GM12892 (cell line): ENCODE measurements at places on chromosomes 2 and 18.

DNA sequence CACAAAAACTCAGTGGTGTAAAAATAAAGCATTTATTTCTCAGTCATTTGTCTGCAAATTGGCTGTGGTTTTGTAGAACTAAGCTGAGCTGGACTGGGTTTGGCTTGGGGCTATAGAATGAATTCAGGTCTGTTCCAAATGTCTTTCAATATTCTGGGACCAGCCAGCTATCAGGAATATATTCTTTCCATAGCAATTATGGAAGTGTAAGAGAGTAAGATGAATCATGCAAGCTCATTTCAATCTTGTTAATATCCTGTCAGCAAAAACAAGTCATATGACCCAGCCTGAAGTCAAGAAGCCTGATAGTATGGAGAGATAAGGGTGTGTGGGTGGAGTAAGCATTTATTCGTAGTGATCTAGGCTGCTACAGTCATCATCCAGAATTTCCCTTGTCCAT, 481.0 kb upstream of the CDH2 start:
- no peak for DNase-seq

DNA sequence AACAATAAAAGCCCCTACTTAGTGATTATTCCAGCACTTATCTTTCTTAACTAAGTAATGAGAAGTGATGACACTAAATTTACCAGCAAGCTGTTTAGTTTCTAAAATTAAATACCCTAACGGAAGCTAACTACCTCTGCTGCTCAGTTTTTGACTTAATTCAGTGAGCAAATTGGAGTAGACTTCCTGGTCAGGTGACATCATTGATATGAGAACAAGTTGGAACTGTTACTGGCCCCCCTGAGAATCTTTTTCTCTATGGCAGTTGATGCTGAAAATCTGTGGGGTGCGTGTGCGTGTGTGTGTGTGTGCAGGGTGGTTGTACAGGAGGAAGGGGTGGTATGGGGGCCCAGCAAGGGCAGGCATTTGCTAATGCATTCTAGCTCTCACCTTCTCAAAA, 35.5 kb upstream of the BMP10 start:
- DNase-seq: no peak

- no peak for DNase-seq
Measured at GRCh38 chr2:172350839-172351479, 76.4 kb upstream of the ITGA6 start.

GRCh38 chr2:113211226-113212105, 37.7 kb downstream of the PSD4 start:
- DNase-seq: no peak

- DNase-seq: no peak
Measured at GRCh38 chr2:149732001-149732685, 144.6 kb upstream of the MMADHC start.

DNA sequence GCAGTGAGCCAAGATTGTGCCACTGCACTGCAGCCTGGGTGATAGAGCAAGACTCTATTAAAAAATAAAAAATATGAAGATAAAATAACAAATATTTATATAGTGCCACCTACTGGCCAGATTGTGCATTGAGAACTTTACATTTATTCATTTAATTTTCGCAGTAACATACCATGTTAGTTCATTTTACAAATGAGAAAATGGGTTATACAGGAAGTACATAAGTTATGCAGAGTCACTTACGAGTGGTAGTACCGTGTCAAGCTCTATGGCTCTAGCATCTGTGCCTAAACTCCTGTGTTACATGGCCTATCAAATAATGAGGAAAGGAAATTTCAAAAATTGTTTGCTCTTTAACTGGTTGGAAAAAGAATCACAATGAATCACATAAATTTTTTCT, 27.9 kb downstream of the RIF1 start:
- DNase-seq: no peak

DNA sequence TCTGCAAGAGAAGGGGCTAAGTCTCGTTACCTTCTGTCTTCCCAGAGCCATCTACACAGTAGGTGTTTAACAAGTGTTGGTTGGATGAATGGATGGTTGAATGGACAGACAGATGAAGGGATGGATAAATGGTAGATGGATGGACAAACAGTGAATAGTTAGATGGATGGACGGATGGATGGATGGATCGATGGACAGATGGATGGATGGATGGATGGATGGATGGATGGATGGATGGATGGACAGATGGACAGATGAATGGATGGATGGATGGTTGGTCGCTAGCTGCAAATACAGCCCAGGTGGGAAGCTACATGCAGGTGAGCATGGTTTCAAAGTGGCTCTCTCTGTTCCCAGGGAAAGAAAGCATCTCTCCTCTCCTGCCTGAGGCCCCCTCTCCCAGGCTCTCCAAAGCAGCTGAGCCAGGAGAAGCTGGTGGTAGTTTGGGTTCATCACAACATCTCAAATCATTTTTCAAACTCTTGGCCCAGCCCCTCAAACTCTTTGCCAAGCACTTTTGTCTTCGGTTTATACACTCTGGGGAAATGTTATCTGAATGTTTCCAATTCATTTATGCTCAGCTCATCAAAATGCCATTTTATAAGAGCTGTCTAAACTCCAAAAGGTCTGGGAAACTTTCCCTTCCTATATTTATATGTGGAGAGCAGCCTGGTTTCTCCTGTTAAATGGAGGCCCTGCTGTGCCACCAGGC, 192.7 kb downstream of the ANAPC1 start:
- no peak for DNase-seq

GRCh38 chr2:26745609-26746327, 18.3 kb upstream of the SLC35F6 start:
- no peak for DNase-seq

DNA sequence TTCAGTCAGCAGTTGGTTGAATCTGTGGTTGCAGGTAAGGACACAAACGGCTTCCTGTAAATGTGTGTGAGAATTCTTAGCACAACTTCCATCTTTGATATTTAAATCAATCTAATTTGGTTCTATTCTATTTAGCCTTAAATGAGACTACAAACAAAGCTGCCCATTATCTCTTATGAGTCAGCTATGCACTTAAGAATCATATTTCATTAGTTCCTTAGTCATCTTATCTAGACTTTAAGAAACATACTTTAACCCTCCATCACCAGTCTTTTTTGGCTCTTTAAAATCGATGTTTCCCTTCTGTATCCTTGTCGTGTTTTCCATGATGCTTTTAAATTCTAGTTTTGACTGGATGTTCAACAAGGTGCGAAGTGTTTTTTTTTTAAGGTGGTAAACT, 114.4 kb upstream of the TMEM200C start:
- no peak for DNase-seq

DNA sequence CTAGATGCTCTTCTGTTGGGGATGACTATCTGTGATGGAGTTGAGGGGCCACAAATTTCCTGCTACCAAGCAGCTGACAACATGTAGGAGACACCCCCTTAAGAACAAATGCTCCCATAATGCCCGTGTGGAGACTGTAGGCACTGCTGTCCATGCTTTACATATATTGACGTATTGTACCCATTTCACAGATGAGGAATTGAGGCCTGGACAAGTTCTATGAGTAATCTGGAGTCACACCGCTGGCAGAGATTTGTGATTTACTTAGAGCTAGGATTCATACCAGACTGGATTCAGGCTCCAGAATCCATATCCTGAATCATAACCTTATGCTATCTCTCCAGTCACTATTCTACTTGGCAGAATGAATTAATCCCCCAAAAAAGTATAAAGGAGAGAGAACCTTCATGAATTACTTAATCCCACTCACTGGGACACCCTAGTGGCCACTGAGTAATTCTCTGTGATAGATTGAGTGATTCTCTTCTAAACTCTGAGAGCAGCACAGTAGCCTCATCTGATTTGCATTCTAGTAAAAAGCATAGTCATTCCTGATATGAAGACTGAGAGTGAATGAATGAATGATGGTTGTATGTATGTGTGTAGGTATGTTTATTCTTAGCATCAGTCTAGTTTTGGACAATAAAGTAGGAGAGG, 460.7 kb upstream of the MEIS1 start:
- DNase-seq: no peak

GRCh38 chr2:191008286-191008685, 5.7 kb downstream of the STAT1 start:
- no peak for DNase-seq

GRCh38 chr2:32838418-32838817, 108.3 kb upstream of the LTBP1 start:
- DNase-seq: no peak

DNA sequence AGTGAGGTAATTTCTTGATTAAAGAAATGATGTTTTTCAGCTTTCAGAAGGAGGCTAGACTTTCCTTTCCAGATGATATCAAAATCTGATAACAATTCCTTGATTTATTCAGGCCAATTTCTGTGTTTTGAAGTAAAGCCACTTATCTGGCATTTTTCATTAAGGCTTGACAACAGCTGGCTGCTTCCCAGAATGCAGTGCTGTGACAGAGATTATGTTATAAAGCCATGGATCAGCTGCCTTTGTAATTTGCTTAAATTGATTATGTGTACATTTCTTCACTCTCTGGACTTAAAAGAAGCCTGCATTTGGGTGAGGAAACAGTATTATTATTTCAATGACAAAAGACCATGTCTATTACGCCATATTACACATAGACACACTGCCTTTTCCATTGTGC, 136.0 kb downstream of the PLCL1 start:
- DNase-seq: no peak

DNA sequence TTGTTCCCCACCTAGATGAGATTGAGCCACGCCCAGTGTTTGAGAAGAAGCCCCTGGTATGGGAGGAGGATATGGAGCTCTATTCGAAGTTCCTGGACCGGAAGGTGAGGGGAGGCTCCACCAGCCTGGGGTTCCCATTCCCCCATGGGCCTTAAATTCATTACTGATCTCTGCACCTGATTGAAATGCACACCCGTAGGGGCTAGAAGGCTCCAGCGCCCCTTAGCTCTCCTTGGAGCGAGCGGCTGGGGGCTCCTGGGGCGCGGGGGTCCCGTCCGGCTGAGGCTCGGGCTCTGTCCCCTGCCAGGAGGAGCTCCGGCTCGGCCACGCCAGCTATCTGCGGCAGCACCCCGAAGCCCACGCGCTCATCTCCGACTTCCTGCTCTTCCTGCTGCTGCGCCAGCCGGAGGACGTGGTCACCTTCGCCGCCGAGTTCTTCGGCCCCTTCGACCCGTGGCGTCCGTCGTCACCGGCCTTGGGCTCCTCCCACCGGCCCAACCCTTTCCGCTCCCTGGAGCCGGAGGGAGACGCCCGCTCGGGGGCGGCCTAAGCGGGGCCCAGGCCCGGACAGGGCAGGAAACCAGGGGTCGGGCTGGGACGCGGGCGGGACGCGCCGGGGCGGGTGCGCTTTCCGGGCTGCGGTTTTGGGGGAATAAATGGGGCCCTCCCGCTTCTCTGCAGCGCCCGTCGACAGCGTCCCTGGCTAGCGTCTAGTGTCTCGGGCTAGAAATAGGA, 10.9 kb downstream of the CATIP start:
- DNase-seq: peak; percentile 96

DNA sequence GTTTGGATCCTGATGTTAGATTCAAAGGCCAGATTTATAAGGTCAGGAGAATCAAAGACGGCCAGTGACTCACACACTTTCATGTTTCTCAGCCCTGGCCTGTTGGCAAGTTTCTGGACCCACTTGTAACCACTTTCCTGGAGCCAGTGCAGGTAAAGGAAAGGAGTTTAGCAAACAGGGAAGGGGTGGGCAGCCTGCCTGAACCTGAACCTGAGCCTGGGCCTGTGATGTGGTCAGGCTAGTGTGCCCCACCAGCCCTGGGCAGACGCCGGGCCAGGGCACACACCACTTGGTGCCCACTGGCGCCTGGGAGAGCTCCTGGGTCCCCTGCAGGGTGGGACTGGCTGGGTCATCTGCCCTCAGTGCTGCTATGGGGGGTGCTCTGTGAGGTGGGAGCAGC, 100.5 kb upstream of the SPRED2 start:
- DNase-seq: no peak

DNA sequence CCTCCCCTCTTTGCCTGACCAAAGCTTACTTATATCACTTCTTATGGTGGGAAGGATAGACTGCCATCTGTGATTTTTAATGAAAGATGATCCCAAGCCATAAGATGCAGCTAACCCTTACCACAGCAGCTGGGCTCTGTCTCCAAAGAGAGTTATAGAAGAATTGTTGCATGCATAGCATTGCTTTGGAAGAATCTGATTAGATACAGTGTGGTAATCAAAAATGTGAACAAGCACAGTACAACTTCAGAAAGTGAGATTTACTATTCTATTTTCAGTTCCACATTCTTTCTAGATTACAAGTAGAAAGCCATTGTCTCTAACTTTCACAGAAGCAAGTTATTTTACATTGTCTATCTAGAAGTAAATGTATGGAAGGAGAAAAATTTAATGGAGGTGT, 129.0 kb upstream of the ACVR2A start:
- DNase-seq: no peak

GRCh38 chr2:70354264-70354949, 52.5 kb upstream of the FAM136A start:
- DNase-seq: no peak

DNA sequence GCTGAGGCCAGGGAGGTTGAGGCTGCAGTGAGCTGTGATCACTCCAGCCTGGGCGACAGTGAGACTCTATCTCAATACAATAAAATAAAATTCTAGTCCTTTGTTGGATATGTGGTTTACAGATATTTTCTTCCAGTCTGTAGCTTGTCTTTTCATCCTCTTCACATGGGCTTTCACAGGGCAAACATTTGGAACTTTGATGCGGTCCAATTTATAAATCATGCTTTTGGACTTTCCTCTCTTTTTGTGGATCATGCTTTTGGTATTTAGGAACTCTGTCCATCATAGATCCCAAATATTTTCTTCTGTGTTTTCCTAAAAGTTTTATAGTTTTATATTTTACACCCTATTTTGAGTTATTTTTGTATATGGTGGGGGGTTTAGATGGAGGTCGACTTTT, 14.9 kb downstream of the RAB10 start:
- DNase-seq: no peak

GRCh38 chr2:142989273-142990204, 112.1 kb downstream of the KYNU start:
- DNase-seq: no peak

GRCh38 chr2:46780411-46780800, 135.2 kb downstream of the MCFD2 start:
- DNase-seq: no peak

- peak; percentile 72 for DNase-seq
Measured at GRCh38 chr2:218010140-218010983, 7.6 kb upstream of the TNS1 start.

GRCh38 chr2:42196070-42196402, 26.9 kb downstream of the EML4 start:
- no peak for DNase-seq

DNA sequence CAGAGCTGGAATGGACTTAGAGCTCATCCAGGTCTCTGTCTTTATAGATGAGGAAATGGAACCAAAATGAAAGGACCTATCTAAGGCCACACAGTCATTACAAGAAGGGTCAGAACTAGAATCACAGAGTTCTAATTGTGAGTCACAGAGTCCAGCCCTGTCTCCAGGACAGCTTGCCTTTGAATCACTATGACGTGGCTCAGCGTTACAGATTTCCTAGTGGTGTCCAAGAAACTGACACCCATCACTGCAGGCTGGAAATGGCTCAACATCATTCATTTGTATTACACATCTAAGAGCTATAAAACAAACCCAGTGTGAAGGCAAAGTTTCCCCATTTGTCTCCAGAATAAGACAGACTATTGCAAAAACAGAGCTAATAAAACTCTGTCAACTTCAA, 164.3 kb upstream of the SIX2 start:
- DNase-seq: no peak

- no peak for DNase-seq
Measured at GRCh38 chr18:62839874-62840713, 124.8 kb downstream of the PHLPP1 start.
